ENCODE measurements at places on chromosomes 12 and 14.

DNA sequence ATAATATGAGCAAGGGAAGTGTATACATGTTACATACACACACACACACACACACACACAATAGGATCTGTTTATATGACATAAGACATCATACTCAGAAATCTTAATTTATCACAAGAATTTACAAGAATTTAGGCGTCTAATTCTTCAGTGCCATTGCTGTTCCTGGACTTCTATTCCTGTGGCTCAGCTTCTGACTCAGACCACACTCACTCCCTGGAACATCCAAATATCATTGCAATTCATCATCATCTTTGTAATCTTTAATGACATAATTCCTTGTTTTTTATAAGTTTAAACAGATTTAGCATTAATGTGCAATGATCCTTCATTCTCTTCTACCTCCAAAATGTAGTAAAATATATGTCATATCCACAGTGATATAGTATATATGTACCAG, 544.2 kb downstream of the FOXG1 start:
- DNase-seq, result no peak

DNA sequence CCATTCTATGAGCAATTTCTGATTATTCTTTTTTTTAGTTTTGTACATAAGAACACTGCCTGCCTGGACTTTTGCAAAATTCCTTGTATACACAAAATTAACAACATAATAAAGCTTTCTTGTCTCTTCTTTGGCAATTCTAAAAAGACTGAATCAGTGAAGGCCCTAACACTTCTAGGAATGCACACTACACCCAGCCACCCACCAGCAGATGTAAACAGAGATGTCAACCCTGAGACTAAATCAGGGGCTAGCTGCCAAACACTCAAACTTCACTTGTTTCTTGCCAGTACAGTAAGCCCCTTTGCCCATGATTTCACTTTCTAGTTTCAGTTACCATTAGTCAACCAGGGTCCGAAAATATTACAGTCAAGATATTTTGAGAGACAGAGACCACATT, 15.5 kb downstream of the DCAF5 start:
- DNase-seq, result no peak

DNA sequence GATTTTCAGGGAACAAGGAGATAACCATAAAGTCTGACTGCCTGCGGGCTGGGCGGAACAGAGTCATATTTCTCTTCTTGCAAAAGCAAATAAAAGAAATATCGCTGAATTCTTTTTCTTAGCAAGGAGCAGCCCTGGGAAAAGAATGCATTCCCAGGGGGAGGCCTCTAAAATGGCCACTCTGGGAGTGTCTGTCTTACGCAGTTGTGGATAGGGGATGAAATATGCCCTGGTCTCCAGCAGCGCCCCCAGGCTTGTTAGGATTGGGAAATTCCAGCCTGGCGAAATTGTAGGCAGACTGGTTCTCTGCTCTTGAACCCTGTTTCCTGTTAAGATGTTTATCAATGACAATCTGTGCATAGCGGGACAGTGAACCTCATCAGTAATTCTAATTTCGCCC, 40.5 kb downstream of the PCNX1 start:
- no peak for DNase-seq

- DNase-seq, result peak; percentile 32
Measured at GRCh38 chr12:113202300-113203075, 17.0 kb downstream of the RITA1 start.

DNA sequence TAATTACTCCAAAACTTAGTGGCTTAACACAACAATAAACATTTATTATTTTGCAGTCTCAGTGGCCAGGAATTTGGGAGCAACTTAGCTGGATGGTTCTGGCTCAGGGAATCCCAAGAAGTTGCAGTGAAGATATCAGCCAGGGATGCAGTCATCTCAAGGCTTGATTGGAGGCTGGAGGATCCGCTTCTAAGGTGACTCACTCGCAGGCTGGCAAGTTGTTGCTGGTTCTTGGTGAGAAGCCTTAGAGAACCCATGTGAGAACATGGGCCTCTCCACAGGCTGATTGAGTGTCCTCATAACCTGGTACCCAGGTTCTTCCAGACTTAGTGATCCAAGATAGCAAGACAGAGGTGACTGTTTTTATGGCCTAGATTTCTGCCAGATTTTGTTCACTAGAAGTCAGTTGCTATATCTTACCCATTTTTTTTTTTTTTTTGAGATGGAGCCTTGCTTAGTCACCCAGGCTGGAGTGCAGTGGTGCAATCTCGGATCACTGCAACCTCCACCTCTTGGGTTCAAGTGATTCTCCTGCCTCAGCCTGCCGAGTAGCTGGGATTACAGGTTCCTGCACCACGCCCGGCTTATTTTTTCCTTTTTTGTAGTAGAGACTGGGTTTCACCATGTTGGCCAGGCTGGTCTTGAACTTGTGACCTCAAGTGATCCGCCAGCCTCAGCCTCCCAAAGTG, 32.5 kb downstream of the BRMS1L start:
- DNase-seq, result no peak

GRCh38 chr12:101829639-101830366, 956 bp downstream of the GNPTAB start:
- DNase-seq, result peak; percentile 21

DNA sequence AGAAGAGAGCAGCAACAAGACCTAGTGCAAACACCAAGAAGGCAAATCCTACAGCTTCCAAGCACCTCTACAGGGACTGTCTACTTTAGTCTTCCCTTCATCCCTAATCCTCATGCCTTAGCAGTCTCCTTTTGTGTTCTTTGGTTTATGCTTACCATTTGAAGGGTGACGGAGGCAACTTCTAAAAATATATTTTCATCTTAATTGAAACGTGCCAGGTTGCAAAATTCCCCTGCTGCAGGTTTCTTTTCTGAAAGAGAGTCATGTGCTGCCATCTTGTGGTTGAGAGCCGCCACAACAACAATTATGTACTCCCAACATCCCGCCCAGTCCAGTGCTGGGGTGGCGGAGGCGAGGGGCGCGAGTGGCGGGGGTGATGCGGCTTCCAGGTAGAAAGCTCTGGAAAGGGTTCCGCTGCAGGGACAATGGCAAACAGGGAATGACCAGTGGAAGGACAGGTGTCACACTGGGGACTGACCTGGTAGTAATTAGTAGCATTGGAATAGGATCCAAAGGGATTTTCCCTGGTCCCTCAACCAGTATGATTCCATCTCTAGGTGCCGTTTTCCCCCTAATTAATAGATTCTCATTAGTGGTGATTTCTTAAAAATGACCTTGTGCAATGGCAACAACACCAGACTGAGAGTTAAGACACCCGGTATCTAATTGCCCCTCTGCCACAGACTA, 80.3 kb upstream of the GNG2 start:
- DNase-seq, result peak; percentile 67

- peak; percentile 48 for DNase-seq
Measured at GRCh38 chr14:24430682-24431568, 1.2 kb downstream of the KHNYN start.

DNA sequence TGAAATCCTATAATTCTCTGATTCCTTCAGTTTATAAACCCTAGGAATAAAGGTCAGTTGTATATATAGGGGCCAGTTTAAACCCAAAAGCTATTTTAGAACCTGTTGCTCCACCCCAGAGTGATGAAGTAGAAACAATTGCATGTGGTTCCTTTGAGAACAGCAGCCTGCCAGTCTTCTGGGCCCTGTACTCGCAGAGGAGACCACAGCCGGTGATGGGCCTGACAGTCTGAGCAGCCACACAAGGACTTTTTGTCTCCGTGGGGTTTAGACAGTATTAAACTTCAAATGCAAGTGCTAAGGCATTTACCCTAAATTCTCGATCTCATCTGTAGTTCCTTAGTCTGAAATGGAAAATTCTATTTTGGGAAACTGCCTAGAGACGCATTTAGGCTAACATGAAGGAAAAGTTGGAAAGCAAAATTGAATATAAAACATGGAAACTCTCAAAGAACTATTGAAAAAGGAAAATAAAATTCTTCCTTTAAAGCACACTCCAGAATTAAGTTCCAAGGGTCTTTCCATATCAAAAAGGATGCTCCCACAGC, 80.6 kb downstream of the PRICKLE1 start:
- no peak for DNase-seq

- DNase-seq, result no peak
Measured at GRCh38 chr12:56261503-56262232, 3.5 kb upstream of the ANKRD52 start.

DNA sequence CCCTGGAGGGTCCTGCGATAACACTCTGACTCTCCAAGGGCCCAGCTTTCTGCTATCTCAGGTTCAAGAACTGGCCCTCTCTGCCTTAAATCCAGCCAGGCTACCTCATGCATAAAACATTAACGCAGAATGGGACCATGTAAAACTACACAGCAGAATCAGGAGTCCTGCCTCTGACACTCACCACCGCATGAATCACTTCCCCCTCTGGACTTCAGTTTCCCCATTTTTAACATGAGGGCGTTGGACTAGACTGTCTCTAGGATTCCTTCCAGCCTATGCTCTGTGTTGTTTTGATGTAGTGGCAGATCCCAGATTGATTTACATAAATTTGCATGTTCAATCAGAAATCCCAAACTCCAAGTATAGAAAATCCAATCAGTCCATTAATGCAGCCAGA, 3.3 kb downstream of the NCKAP5L start:
- DNase-seq, result peak; percentile 89

DNA sequence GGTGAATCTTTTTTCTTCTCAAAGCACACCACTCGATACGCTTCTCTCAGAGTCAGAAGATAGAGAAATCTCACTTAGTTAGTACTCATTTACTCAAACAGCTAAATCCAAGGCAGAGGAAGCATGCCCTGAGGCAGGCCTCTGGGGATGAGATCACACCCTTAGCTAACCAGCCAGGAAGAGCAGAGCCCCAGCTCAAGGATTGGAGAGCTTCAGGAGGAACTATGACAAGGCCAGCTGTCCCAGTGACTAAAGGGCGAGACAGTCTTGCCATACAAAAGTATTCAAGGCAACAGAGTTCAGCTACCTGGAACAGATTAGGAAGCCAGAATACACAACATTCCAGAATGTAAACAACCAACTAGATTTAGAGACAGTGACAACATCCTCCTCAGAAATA, 197.7 kb upstream of the CCDC196 start:
- no peak for DNase-seq

DNA sequence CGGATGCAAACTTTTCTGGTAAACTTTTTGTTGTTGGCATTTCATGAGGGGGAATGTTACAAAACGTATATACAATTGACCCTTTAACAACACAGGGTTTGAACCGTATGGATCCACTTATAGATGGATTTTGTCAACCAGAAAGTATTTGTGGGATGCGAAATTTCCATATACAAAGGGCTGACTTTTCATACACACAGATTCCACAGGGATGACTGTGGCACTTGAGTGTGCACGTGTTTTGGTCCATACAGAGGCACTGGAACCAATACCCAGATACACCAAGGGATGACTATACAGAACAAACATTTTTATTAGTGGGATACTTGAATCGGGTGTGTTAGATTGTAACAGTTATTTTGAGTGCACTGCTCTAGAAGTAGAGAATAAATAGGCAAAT, 29.8 kb upstream of the CCT2 start:
- no peak for DNase-seq

- no peak for DNase-seq
Measured at GRCh38 chr12:132061197-132061596, 82.9 kb downstream of the DDX51 start.

GRCh38 chr12:38775457-38775856, 129.9 kb downstream of the CPNE8 start:
- DNase-seq, result no peak

DNA sequence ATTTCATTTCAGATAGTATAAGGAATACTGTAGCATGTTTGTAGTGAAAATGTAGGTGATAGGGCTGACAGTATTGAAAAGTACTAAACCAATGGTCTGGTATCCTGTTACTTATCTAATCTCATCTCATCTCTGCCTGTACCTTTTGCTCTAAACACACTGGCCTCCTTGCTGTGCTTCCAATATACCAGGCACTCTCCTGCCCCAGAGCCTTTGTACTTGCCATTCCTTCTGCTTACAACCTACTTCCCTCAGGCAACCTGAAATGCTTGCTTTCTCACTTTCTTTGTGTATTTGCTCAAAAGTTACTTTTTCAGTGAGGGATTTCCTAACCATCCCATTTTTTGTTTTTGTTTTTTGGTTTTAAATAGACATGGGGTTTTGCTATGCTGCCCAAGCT, 101.9 kb downstream of the PAPLN start:
- no peak for DNase-seq

- DNase-seq, result no peak
Measured at GRCh38 chr12:49674318-49674981, 32.8 kb downstream of the FMNL3 start.

DNA sequence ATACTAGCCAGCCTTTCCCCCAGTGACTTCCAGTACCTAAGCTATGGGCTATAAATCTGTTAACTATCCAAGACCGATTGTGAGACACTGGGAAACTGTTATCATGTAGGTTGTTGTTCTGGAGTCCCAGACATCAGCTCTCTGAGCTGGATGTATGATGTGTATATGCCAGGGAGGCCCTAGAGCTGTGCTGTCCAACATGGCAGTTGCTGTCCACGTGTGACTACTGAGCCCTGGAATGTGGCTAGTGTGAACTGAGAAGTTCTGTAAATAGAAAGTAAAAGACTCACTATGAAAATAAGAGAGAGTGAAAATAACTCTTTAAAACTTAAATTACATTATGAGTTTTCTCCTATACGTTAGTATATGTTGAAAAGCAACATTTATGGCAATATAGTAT, 755.8 kb upstream of the FBXO33 start:
- no peak for DNase-seq

DNA sequence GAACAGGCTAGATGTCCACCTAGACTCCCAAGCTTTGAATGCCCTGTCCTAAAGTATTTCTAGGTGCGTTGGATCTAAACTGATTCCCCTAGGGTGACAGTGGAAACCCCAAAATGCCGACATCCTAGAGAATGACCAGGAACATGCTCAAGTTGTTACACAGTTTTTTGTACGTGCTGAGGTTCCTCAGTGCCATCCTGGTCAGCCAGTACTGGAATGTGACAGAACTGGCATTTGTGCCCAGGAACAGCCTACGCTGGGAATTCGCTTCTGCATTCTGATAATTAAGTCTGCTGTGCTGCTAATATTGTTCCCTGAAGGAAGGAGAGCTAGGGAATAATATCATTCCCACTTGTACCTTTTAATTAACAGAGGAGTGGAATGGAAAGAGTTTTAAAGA, 40.3 kb downstream of the BORCS5 start:
- DNase-seq, result no peak

DNA sequence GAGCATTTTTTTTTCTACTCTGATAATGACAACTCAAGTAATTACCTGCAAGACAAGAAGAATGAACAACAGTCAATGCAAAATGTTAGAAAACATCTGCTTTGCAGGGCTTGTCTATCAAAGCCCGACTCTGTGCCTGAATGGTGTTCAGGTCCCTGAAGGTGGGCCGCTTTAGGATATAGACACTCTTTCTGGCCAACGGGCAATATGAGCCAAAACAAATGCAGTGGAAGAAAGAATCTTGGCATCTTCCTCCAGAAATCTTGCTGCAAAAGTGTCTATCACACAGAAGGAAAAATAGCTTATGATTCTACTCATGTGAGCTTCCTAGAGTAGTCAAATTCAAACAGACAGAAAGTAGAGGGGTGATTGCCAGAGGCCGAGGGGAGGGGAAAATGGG, 32.7 kb downstream of the FOS start:
- no peak for DNase-seq

- DNase-seq, result no peak
Measured at GRCh38 chr14:98227000-98227726, 1044.8 kb downstream of the BCL11B start.

- no peak for DNase-seq
Measured at GRCh38 chr12:45232756-45233372, 17.0 kb downstream of the ANO6 start.

GRCh38 chr12:128286970-128287369, 20.0 kb downstream of the TMEM132C start:
- DNase-seq, result peak; percentile 23

- DNase-seq, result no peak
Measured at GRCh38 chr12:107331912-107332311, 238.6 kb upstream of the CRY1 start.

GRCh38 chr14:54188064-54188666, 208.6 kb upstream of the CDKN3 start:
- no peak for DNase-seq

All from NB4 (cell line).